ENCODE measurements at places on chromosomes 6 and 20. TPM values are rescaled to one million over a fixed set of nuclear protein-coding genes. Genes with fewer than 3 reads are reported as not detected.

DNA sequence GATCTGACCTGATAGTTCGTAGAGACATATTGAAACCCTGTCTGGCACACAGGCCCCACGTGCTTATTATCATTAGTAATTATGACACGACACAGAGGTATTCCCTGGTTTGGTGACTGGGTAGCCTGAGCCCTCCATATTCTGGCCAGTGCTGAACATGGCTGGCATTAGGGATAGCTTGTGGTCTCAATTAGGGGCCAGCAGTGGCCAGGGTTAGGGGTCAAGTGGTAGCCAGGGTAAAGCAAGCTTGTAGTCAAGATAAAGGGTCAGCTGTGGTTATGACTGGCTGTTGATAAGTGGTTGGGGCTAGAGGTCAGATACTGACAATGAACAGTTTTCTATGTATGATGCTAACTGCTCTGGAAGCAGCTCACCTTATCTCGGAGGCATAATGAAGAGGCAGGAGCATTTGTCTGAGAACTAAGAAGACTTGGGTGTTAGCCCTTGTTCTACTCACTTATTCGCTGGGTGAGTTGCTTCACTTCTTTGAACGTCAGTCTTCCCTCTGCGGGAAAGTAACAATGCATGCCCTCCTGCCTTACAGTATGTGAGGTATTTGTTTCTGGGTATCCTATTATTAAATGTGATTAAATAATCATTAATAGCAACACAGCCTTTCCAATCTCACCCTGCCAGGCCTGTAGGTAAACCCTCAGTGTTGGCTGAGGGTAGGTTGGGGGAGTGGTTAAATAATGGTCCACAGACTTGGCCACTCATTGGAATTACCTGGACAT lies 66.7 kb downstream of the VEGFA start:
- DNase-seq: no peak

DNA sequence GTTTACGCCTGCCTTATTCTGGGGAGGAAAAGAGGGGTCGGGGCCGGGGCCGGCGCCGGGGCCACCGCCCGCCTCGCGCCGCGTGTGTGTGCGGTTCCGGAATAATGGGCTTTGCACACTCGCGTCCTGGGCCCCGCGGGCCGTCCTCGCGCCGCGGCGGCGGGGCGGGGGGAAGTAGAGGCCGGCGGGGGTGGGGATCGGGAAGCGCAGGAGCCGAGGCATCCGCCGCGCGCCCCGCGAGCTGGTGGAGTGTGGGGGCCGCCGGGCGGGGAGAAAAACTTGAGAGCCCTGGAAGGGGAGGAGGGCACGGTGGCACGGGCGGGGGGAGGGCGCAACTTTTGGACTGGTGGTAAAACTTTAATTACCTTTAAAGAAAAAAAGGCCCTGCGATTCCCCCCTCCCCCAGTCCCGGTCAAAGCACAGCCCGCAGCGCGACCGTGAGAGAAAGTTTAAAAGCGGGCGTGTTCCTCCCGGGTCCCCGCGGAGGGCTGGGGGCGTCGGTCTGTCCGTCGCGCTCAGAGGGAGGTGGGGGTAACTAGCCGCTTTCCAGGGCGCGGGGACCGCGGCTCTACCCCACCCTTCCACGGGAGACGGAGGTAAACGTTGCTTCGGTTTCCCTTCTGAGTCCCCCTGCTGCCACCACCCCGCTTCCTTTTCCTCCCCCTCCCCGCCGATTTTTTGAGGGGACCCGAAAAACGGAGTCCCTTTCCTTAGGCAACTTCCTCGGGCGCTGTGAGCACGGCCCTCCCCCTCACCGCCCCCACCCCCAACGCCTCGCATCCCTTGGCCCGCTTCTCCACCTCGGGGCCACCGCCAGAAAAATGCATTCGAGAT lies 1.9 kb downstream of the L3MBTL3 start:
- DNase-seq: peak; percentile 36

DNA sequence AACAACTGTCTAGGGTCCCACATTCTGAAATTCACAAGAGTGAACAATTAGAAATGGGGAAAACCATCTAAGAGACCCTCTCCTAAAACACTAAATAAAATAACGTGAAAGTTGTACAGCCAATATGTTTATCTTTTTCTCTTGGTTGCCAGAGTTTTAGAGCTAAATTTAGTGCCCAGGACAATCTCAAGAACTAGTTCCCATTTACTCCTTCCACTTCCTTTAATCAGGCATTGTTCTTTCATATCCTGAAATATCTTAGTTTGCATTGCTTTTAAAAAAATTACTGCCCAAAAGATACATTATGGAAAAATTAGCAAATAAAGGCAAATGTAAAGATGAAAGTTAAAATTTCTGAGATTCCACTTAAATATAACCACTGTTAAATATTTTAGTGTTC lies 33.1 kb upstream of the UBR2 start:
- no peak for DNase-seq

BPI gene
- total RNA-seq: not detected

- DNase-seq: no peak
Measured at GRCh38 chr6:143742955-143743255, 65.1 kb downstream of the PHACTR2 start.

GRCh38 chr20:36396340-36396739 lies 90.2 kb downstream of the DLGAP4 start:
- DNase-seq: no peak

- no peak for DNase-seq
Measured at GRCh38 chr6:84416043-84416657, 188.7 kb upstream of the CEP162 start.

CAPN11 gene
- not detected for total RNA-seq

DNA sequence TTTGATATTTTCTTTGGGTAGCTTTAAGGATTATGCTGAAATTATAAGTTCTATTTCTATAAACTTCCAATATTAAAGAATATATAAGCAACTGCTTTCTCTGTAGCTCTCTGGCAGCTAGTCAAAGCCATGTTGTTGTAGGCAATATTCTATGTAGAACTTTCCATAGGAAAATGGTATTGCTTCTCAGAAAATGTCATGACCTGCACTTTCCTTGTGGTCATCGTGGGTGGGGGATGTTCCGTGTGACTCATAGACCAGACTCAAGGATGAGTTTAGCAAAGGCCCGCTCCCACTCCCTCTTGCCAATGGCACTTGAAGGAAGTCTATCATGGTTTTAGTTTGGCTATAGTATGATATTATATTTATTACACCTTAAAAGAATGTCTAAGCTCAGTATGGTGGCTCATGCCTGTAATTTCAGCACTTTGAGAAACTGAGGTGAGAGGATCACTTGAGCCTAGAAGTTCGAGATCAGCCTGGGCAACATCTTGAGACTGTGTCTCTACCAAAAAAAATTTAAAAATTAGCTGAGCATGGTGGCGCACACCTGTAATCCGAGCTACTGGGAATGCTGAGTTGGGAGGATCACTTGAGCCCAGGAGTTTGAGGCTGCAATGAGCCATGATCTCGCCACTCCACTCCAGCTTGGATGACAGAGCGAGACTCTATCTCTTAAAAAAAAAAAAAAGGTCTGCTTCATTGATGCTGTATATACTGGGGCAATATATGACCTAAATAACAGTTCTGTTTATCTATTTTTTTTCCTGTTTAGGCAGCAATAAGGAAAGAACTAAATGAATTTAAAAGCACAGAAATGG lies 36.6 kb upstream of the LTV1 start:
- DNase-seq: no peak

DNA sequence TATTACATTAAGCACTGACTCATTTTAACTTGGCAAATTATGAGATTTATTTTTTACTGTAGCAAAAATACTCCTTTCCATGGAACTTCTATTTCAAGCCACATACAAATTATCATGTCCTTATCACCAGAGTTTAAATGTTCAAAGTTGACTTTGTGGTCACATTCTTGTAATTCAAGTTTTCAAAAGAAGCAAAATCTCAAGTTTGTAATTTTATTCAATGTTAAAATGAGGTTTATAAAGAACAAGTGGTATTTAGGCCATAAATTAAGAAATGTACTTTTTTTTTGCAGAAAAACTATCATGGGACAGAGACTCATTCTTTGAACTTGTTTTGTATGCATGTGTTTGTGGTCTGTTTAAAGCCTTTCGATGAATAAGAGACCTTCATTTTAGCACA lies 811.5 kb downstream of the TENT5A start:
- DNase-seq: no peak

HLA-DOA gene
- 65.4 TPM for total RNA-seq

DNA sequence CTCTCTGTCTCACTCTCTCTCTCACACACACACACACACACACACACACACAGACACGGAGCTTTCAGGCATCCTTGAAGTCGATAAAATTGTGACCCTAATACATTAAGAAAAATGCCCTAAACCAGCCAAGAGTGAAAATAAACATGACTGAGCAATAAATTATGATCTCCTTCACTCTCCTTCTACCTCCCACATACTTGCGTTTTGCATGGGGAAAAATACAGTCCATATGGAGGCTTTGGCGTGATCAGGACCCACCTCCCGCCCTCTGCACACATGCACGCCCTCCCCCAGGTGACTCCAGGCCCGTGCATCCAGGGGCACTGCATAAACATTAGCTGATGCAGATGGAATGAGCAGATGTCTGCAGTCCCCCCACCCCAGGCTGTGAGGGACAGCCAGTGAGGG lies 114.2 kb upstream of the JARID2 start:
- DNase-seq: no peak

- DNase-seq: peak; percentile 89
Measured at GRCh38 chr6:90383196-90383822, 86.7 kb upstream of the BACH2 start.

SUMO4 gene
- 4.2 TPM for total RNA-seq

DNA sequence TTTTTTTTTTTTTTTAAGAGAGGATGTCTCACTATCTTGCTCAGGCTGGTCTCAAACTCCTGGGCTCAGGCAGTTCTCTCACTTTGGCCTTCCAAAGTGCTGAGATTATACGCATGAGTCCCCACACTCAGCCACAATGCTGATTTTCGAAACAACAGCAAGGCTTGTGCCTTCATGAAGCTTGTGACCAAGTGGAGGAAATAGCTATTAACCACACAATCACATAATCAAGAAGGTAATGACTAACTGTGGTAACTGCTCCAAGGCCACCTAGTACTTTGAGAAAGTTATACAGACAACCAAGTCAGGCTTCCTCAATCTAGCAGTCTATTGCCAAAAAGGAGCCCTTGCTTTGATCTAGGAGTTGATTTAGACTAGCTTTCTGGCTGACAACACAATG lies 46.3 kb downstream of the SOD2 start:
- no peak for DNase-seq

GRCh38 chr6:40039042-40039441 lies 104.8 kb upstream of the MOCS1 start:
- DNase-seq: no peak

- DNase-seq: no peak
Measured at GRCh38 chr6:46378882-46379416, 112.3 kb downstream of the RCAN2 start.

SLC24A3 gene
- not detected for total RNA-seq

DNA sequence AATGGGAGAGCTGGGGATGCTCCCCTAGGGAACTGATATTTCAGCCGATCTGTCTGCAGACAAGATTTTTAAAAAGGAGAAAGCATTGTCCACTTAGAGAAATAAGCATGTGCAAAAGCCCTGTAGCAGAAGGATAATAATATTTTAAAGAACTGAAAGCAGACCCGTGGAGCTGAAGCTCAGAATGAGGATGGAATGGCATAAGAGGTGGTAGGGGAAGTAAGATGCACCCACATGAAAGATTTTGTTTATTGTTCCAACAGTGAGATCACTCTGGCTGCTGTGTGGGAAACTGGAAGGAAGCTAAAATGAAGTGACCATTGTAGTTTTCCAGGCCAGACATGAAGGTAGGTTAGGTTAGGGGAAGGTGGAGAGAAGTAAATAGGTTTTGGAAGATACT lies 266.4 kb upstream of the PRDM1 start:
- no peak for DNase-seq

KIF6 gene
- total RNA-seq: 0.17 TPM

PBX2 gene
- total RNA-seq: 80.5 TPM

EPB41L1 gene
- total RNA-seq: 1.4 TPM

DNA sequence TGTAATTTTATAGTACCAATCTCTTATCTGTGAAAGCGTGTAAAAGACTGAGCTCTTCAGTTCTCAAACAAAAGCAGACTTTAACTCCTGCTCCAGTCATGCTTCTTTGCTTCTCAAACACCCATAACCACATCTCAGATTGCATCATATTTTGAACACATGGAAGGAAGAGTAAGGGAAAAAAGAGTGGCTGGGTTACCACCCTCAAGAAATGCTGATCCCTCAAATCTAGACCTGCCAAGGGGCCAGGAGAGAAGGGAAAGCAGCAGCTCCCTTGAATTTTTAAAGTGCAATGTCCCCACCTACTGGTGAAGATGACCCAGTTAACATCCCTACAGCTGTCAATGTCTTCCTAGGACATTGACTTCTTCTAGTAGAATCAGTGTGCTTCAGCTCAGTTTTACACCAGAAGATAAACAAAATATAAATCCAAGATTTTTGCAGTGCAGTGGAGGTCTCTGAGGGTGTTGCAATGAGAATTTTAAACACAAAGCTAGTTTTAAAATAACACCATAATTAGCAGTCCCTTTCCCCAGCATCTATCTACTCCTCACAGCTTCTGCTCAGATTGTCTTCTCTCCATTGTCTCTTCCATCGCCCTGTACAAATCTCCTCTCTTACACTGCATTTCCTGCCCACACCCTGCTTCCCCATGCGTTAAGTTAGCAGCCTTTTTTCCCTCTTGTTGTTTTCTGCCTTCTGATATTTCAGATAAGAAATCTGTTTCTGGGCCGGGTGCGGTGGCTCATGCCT lies 22.6 kb upstream of the HLA-DQB2 start:
- peak; percentile 73 for DNase-seq

GRCh38 chr6:31186052-31186734 lies 15.7 kb upstream of the POU5F1 start:
- DNase-seq: no peak

DNA sequence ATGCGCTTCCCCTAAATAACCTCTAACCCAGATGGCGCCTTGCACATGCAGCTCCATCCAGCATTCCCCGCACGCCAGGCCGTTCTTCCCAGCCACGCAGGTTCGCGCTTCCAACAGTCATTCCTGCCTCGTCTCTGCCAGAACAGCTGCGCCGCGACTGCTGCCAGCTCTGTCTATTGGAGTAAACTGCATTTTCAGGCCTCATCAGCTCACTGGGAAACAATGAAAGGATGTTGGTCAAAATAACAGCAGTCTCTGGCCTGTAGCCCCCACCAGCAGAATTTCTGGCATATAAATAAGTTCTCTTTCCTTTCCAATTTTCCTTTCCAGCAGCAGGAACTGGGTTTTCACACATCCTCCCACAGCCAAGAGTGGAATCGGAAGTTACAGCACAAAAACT lies 14.6 kb downstream of the NRSN1 start:
- no peak for DNase-seq

- DNase-seq: no peak
Measured at GRCh38 chr6:4909063-4909706, 94.7 kb downstream of the RPP40 start.

PRR18 gene
- 0.13 TPM for total RNA-seq

DNA sequence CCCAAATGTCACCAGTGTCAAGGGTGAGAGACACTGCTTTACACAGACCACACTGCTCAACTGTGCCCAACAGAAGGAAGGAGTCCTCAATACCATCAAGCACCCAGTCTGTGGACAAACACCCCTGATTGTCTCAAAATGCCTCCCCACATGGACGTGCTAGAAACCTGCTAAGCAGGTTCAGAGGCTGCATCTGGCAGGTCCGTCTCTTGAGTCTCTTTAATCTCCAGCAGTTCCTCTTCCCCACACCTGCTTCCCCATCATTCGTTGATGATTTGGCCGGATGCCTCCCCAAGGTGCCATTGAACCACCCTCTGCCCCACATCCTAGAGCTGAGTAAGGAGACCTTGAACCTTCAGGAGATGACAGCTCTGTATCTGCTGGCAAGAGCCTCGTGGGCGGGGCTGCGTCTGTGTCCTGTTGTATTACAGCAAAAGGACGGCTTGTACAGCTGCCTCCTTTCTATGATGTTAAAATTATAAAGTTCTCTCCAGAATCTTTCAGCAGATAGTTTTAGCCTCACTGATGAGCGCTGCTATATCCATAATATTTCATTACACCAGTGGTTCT lies 179.2 kb downstream of the PREX1 start:
- no peak for DNase-seq
